ENCODE measurements at places on chromosomes 7 and 10. TPM values are rescaled to one million over a fixed set of nuclear protein-coding genes. Genes with fewer than 3 reads are reported as not detected.

DNA sequence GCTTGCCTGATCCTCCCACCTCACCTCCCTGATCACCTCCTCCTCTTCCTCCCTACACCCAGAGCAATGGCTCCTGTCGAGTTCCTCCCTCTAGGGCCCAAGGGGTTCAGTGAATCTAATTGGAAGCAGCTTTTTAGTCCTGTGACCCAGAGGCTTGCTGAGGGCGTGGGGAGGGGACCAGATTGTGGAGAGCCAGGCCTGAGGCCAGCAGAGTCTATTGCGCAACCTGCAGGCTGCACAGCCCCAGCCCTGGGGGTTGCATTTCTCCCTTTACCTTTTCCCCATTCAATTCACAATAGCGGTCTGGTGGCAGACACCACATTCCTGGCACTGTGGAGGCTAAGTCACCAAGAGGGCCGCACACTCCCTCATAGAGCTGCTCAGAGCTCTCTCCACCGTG, 32.5 kb downstream of the GHRHR start:
- no peak for DNase-seq

- DNase-seq, result peak; percentile 31
These were observed 35.4 kb upstream of the KNDC1 start for GRCh38 chr10:133124357-133125211.

DNA sequence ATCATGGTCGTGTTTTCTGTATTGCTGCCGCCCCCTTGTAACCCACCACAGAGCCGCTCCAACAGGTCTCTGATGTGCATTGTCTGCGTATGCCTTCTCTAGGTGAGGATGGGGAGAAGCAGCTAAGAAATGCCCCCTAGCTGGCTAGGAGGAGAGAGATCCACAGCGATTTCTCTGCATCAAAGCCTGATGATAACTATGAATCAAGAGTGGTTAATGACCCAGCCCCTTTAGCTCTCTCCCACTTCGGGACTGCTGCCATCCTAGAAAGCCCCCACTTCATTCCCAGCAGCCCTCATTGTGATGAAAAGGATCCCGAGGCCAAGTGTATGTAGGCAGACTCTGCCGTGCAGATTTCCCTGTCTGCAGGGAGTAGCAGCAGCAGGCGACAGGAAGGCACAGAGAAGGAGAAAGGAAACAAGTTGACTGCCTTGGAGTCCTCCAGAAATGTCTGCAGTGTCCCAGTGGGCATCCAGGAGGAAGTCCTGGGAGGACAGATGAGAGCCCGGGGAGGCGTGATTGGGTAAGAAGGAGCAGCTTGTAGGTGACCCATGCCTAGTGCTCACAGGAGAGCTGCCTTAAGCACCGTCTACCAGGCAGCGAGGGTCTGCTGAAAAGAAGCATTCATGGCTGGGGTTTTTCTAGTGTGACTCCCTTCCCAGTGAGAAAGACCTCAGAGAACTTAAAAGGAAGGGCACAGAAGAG, 2.9 kb downstream of the PLXNA4 start:
- DNase-seq, result no peak

- DNase-seq, result no peak
These were observed 90.7 kb downstream of the LRRC4 start for GRCh38 chr7:127940381-127941160.

DNA sequence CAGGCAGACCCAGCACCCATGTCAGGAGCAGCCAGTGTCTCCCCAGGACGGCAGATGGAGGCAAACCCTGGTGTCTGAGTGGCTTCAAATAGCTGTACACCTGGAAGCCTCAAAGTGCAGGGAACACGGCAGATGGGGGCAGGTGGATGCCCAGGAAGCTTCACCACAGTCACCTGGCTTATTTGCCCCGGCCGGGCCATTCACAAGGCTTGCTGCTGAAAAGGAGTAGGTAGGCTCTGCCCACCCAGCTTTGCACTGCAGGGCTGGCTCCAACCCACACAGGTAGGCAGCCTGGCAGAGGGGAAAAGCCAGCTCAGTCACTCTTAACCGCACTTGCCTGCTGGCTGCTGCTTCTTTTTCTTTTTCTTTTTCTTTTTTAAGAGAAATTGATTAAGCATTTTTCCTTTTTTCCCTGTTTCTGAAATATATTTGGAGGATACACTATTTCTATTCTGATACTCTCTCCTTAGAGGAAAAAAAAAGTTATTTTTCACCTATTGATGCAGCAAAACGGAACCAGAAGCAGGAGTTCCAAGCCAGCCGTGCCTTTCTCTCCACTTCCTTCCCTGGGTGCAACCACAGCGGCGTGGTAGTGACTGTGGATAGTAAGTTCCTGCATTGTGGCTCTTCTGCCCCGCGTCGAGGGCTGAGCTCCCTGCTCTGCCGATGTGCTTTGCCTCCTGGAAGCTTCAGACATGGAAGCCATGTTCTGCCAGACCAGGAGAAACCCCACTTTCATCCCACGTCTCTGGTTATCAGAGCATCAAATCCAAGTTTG, 118.3 kb downstream of the KLF6 start:
- DNase-seq, result no peak

GRCh38 chr10:10247585-10247984, 770.1 kb upstream of the CELF2 start:
- DNase-seq, result no peak

DNA sequence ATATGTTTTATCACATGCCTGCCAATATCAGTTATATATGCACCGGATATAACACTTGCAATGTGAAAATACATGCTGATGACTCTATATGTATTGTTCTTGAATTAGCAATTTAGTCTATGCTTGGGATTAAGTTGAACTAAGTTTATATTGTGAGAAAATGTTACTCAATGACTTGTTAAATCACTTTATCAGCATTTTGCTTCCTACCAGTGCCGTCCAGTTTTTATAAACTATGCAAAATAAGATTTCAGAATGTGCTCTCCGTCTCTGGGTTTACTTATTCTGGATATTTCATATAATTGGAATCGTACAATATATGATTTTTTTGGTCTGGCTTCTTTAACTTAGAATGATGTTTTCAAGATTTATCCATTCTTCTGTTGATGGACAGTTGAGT, 25.5 kb upstream of the SLC26A3 start:
- no peak for DNase-seq

DNA sequence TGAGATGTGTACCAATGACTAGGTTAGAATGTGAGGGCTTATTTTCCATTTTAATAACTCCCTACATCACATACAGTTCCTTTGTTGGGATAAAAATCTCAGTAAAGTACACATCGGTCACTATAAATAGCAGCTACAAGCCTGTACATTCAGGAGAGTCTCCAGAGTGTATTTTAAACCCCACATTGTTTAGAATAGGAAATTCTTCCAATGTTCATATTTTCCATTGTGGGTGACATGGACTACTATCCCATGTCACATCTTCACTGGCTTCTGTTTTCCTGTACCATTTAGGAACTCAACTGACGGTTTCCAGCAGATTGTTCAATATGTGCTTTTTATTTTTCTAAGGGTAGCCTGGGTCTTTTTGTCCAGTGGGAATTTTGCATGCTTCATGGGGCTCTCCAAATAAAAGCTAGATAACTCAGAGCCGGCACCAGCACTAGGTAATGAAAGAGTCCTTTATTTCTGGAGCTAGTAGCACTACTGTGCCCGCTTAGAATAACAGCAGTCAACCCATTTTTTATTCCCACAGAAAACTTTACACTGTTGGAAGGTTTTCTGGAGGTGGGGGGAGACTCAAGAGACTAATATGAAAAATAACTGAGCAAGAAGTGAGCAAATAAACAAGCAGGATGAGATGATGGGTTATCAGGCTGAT, 100.5 kb downstream of the CALD1 start:
- DNase-seq, result no peak

DNA sequence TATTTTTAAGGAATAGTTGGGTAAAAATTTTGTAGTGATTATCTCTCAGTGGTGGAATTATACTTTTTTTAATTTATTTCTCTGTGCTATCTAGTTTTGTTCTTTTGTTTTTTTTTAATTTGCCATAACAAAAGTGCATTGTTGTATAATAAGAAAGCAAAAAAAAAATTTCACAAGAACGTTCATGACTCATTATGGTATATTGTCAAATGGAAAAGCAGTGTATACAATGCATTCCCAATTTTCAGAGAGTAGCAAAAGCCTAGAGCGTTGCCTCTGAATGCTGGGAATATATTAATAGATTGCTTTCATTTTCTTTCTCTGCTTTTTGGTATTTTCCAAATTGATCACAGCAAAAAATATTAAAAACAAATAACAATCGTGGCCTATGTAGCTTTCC, 46.3 kb upstream of the GPAM start:
- DNase-seq, result no peak

GRCh38 chr7:124856299-124856888, 73.2 kb downstream of the POT1 start:
- DNase-seq, result no peak

Gene EBF3
- 6.0 TPM for total RNA-seq

Gene PDGFA
- total RNA-seq, result 33.9 TPM

Gene PON1
- not detected for total RNA-seq

Gene OGDHL
- 3.4 TPM for total RNA-seq

Gene FXYD4
- not detected for total RNA-seq
